ENCODE measurements at places on chromosomes 2 and 18. TPM values are rescaled to one million over a fixed set of nuclear protein-coding genes. Genes with fewer than 3 reads are reported as not detected.

The CLIP4 gene
- total RNA-seq = 89.8 TPM

The NAT8 gene
- not detected for total RNA-seq

DNA sequence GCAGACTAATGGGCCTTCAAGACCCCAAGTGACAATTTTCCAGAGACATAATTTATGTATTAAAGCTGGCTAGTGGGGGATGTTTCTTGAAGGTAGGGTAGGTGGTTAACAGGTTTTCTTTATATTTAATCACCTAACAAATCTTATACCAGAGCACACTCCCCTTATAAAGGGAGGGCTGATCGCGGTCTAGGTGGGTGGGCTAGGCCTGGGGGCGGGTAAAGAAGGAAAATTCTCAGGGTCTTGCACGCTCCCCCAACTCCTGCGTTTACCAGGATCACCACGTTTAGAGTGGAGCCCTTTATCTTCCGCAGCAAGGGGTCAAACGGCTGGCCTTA lies 19.9 kb upstream of the CXXC1 start:
- no peak for DNase-seq

- no peak for DNase-seq
Measured at GRCh38 chr2:109402980-109403840, 210.6 kb downstream of the SEPTIN10 start.

- DNase-seq = no peak
Measured at GRCh38 chr2:240202586-240202985, 62.1 kb upstream of the OTOS start.

DNA sequence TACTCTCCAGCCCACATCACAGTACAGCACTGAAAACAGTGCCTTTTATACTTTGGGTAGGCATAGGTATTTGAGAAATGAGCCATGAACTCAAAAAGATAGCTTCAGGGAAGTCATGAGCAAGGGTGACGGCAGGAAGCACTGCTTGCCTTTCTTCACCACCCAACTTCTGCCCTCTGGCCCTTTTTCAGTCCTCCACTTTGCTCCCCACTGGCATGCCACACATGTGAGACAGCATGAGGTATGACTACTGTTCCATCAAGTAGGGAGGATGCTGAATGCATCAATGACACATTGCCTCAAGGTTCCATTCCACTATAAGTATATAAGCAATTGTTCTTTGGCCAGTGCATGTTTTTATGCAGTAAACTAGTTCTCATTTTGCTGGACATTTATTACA lies 373.0 kb downstream of the NRXN1 start:
- DNase-seq = peak; percentile 85

DNA sequence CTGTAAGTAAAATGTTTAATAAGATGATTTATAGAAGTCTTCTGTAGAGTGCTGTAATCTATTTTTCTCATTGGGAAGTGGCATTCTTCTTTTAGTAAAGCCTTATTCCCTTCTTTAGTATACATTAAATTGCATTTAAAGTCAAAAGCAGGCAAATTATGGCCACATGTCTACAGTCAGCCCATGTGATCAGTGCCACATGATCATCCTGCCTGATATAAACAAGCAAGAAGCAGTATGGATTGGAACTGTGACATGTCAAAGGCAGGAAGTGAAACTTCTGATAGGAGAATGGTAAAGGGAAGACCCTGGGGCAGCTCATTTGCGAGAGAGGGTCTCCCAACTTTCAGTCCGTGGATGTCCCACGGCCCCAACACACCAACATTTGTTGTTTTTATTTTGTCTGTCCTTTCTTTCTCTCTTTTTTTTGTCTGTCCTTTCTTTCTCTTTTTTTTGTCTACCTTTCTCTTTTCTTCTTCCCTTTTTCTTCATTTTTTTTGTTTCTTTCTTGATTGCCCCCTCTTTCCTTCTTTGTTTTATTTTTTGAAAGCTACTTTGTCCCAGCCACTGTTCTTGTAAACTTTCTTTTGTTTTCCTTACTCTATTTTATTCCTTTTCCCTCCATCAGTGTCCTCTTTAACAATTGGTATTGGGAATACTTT lies 154.9 kb downstream of the DTNA start:
- DNase-seq = no peak

Data from mammary epithelial cell (primary cell).